ENCODE measurements at places on chromosomes 5 and 9.

GRCh38 chr5:93329756-93330155 lies 251.3 kb downstream of the NR2F1-AS1 start:
- no peak for DNase-seq

DNA sequence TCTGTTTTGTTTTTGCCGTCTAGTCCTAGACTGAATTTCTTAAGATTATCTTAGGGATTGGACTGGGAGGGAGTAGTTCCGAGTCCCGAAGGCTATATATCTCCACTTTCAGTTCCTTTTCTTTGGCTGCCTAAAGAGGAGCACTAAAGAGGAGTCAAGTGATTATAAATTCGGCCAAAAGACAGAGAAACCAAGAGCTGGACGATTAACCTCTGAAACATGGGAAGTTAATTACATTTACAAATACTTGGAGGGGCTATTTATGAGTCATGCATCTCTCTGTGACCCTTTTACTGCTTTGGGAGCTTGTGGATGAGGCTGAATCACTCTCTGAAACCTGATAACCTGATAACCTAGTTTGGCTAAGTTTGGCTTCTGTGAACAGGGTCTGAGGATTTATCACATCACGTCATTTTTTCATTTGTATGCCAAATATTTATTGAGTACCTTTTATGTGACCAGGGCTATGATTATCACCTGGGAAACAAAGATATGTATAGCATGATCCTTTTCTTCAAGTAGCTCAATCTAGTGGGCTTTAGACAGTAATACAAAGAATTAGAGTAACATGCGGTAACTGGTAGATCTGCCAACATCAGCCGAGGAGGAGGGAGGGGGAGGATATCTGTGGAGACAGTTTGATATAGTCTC lies 180.9 kb downstream of the CD180 start:
- DNase-seq, result no peak

DNA sequence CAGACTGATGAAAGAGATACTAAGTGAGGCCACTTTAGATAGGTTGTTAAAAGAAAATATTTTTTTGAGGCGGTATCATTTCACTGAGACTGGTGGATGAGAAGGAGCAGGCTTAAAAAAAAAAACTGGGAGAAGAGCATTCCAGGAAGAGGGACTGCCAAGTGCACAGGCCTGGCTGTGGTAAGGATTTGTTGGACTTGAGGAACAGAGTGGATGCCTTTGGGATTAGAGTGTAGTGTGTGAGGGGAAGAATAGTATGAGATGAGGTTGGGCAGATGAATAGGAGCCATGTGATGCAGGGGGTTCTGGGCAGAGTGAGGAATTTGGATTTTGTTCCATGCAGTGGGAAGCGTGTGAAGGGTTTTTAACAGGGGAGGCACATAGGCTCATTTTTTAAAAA lies 57.9 kb downstream of the PBX3 start:
- no peak for DNase-seq

GRCh38 chr9:2158766-2159430 lies 143.8 kb downstream of the SMARCA2 start:
- no peak for DNase-seq

DNA sequence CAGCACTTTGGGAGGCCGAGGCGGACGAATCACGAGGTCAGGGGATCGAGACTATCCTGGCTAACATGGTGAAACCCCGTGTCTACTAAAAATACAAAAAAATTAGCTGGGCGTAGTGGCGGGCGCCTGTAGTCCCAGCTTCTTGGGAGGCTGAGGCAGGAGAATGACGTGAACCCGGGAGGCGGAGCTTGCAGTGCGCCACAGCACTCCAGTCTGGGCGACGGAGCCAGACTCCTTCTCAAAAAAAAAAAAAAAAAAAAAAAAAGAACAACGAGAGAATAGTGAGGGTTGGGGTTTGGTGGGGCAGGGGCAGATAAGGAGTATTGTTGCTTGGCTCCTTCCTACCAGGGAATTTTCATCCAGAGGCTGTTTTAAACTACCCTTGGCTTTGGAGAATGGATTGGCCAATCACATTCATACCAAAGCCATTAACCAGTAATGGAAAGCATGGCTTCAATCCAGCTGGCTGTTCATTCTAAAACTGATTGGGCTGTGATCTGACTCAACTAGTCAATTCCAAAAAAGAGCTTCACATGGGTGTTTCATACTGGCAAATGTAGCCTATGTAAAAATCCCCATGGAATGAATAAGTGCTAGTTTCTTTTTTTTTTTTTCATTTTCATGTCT lies 64.4 kb downstream of the PLCXD3 start:
- no peak for DNase-seq

DNA sequence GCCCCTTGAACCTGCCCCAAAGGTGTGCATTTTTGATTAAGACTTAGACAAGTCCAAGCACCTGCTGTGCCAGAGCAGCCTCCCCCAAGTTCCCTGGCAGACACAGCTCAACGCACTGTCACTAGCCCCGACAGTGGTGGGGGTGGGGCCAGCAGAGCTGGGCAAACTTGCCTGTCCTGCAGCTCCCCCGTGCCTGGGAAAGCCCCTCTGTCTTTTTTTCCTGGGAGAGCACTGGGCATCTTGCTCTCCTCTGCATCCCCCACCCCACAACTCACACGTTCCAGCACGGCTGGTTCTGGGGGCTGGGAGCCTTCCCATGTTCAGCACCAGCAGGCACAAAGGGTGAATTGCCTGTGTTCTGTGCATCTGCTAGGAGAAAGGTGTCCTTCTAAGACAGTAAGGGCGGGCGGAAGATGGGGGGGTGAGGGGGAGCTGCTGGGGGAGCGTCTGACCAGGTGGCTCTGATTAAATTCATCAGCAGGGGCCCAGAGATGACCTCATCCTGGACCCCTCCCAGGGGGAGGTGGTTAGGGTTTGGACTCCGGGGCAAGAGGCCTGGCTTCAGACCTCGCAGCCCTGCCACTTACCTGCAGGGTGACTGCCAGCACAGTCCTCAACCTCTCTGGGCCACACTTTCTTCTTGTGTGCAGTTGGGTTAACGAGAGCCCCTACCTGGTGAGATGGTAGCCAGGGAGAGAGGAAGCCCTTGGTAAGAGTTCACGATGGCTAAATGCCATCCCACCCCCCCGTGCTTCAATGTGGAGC lies 23.5 kb downstream of the HMCN2 start:
- no peak for DNase-seq

DNA sequence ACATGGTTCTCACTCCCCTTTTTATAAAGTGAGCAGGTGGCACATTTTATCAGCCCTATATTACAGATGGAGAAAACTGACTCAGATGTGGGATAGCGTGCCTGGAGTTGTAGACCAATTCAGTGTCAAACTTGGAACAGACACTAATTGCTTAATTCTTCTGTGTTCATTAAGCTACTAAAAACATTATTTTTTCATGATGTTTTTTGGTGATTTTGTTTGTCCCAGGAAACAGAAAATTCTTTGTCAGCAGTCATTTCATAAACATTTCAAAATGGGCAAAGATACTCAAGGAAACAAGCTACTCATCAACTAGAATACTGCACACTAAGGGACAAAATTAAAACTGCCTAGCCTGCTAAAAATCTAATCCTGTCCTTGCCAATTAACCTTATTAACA lies 2.2 kb downstream of the ABHD17B start:
- no peak for DNase-seq

- no peak for DNase-seq
Observed at GRCh38 chr9:22654833-22655232, 208.2 kb downstream of the DMRTA1 start.

DNA sequence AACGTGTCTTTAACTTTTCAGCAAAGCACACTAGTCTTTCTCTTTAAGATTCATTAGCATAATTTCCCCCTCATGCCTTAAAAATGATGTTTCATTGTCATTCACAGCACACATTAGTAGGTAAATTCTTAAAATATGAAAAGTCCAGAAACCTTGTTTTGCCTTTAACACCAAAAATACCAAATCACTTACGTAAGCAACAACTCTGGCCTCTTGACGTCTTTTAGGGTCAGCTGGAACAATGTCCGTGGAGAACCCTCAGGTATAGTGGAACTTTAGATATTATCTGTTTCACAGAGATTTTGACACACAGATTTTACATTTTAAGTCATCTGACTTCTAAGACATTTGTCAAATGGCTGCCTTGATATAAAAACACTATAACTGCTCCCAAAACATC lies 30.9 kb downstream of the LNPEP start:
- DNase-seq, result no peak

DNA sequence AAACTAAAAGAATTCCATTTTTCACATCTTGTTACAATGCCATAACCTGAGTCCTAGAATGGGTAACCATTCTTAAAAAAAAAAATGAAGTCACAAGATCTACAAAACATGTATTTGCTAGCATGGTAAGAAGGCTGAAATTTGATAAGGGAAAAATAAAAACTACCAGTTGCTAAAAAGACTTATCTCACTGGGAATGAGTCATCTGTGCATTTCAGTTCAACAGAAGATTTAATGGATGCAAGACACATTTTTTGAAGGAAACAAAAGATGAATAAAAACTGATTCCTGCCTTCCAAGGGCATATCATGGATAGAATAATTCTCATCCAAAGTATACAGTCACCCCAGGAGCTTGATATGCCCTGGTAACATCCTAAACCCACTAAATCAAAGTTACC lies 47.2 kb downstream of the SGTB start:
- DNase-seq, result no peak

DNA sequence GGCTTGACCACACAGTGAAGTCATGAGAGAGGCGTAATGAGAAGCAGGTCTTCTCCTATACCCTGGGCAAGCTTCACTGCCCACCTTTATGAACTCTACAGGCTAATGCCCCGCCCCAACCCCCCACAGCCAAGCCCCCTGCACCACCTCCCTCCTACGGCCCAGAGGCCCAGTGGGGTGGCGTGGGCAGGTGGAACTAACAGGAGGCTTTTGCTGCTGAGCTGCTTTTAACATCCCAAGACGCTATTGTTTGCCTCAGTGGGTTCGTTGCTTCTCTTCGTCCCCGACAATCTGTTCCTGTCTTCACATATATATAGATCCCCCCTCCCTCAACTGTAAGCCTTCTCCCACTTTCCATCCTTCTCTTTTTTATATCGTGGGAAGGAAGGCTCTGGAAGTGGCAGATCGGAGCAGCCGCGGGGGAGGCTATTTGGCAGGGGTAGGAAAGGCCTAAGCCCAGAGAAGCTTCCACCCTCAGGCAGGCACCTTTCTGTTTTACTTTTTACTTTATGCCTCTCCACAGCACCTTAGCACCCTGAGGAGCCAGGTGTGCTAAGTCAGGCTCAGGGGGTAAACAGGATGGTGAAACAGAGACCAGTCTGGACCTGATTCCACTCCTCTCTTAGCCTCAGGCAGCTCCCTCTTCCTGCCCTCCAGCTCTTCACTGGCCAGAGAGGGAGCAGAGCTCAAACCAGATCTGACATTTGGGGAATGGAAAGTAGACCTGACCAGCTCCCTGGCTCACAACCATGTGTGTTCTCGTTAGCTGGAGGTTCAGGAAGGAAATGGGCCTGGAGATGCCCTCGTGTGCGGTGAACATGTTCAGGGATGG lies 26.5 kb downstream of the CD74 start:
- DNase-seq, result no peak

- no peak for DNase-seq
Observed at GRCh38 chr9:90919883-90920282, 118.3 kb downstream of the SYK start.

GRCh38 chr9:114105236-114105635 lies 6.1 kb upstream of the KIF12 start:
- DNase-seq, result no peak

DNA sequence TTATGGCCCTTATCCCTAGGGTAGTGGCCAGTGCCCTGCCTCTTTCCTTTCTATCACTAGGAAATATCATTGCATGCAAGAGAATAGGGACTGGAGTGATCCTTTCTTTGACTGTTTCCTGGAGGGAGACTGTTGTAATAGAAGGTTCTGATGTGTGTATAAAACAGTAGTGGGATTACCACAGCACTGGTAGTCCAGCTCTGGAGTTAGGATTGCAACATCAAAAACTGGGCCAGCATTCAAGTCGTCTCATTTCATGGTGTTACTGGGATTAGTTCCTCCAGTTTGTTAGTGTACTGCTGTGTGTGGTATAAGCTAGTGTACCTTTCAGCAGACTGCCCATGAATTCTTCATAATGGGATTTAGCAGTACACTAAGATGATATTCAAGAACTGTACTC lies 45.8 kb downstream of the KIAA1958 start:
- no peak for DNase-seq

DNA sequence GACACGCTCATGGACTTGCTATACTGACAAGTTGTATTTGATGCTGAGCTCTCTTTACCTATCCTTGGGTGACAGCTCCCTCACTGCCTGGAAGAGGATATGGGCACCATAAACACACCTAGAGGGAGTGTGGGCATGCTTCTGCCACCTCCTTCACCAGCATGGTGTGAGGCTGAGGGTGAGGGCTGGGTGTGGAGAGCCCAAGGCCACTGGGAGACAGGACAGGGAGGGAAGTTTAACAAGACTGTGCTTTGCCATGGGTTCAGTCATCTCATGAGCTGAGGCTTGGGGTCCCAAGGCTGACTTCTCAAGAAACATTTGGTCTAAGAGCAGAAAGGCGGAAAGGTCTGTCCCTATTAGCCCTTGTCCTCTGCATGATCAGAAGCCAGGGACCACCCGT lies 93.6 kb upstream of the ANKRD55 start:
- DNase-seq, result no peak

GRCh38 chr9:6975198-6975597 lies 217.4 kb downstream of the KDM4C start:
- DNase-seq, result no peak

GRCh38 chr9:17656889-17657288 lies 78.0 kb downstream of the SH3GL2 start:
- DNase-seq, result no peak

- DNase-seq, result no peak
Observed at GRCh38 chr5:95725071-95725820, 5.9 kb upstream of the RHOBTB3 start.

DNA sequence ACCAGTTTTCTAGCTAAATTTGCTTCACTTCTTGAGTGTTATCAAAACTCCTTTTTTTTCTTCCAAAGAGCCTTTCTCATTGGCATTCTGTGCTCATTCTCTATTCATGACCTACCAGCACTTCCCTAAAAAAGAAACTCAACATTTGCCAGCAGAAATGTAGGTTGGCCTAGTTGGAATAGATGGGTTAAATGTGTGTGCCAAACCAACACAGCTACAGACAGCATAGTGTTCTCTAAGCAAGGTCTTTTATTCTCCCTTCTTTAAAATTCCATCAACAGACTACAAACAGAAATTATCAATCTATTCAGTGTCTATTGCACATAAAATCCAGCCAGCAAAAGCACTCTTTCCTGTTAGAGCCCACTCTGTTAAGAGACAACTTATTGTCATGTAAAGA lies 255.8 kb upstream of the PUM3 start:
- DNase-seq, result no peak

GRCh38 chr9:98908897-98909634 lies 34.6 kb upstream of the COL15A1 start:
- DNase-seq, result no peak
